ELF-1 (cell line): ENCODE measurements at places on chromosomes 5 and 9.
A peak's percentile ranks its signal among the peaks of the same experiment; 100 is the strongest.

GRCh38 chr9:30036558-30036957 is 2347.9 kb upstream of the ACO1 start:
- no peak for DNase-seq

- DNase-seq = no peak
Observed at GRCh38 chr5:164277720-164278119, 772.3 kb downstream of the MAT2B start.

DNA sequence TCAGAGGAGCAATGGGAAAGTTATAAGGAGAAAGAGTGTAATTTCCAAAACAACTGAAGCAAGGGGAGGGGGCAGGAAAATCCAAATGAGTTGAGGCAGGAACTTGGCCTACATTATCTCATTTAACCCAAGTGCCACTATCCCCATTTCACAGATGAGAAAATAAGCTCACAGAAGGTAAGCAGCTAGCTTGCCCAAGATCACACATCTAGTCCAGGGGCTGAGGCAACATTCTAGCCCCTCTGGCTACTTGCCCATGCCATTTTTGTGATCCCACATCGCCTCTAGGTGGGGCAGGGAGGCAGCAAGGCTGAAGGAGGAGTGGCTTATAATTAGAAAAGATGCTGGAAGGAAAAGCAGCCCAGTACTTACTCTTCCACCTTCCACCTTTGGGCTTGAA is 2.6 kb upstream of the PSIP1 start:
- peak; percentile 72 for DNase-seq

DNA sequence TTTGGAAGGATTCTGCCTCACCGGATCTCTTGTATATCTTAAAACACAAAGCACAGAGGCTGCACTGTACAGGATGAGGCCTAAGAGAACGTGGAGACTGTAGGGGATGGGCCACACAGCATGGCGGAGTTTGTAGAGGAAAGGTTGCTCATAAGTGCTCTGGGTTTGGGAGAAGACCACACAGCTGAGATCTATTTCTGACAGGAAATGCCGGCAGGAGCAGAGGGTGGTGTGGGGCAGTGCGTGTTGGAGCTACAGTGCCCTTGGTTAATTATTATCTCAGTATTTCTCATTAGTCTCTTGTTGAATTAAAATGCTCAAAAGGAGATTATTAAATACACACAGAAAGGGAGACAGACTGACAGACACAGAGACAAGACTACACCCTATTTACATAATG is 9.6 kb downstream of the PALM2AKAP2 start:
- no peak for DNase-seq

- no peak for DNase-seq
Observed at GRCh38 chr5:122009436-122009835, 47.7 kb downstream of the SRFBP1 start.

GRCh38 chr5:109708813-109709212 is 19.1 kb downstream of the MAN2A1 start:
- DNase-seq = no peak

- DNase-seq = no peak
Observed at GRCh38 chr9:14283276-14283675, 30.7 kb downstream of the NFIB start.

DNA sequence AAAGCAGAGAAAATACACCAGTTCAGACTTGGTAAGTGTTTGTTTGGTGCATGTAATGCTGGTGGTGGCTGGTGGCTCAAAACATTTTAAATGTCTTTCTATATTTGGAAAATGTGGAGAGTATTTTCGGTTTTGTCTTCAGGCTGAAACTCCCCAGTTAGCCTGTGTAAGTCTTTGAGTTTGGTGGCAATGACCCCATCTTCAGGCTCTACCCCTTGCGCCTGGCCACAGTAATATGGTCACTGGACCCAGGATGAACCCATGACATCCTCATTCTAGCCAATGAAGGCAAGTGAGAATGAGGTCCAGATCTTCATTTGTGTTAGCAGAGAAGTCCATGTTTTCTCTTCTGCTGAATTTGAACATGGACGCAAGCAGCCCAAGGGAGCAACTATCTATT is 422.6 kb downstream of the BRINP1 start:
- DNase-seq = no peak

DNA sequence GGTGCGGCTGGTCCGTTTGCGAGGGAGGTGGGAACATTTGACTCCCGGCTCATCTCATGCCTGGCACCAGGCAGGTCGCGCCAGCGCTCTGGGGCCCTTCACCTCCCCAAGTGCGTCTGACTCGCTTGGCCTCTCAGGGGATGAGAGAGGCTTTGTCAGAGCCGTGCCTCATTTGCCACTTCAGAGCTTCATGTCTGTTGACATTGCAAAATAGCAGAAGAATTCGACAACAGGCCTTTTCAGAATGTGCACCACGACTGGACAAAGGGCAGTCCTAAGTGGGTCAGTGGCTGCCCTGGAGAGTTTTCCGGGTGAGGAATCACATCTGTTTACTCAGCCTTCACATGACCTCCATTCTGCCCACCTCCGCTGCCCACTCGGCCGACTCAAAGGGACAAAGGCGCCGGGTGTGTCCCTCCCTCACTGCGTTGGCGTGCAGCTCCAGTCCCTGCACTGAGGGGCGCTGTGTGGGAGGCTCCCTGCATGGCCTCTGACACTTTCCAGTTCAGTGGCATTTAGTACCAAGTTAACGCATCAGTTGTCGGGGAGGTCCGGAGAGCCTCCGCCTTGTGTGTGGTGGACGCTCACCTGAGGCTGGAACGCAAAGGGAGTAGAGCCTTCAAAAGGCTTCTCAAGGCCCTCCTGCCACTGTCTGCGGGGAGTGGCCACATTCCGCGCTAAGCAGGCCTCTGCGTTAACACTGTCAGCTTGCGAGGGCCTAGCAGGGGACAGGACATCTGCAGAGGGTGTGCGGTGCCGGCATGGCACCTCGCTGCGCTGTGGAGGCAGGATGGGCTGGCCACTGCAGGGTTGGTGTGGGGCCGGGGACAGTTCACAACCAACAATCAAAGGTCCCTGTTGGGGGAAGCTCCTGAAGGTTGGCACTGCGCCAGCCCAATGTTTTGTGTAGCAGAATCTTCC is 171.5 kb downstream of the NXNL2 start:
- no peak for DNase-seq

GRCh38 chr9:134393582-134394280 is 67.5 kb downstream of the RXRA start:
- DNase-seq = no peak

GRCh38 chr5:135223891-135224625 is 175.0 kb downstream of the MACROH2A1 start:
- no peak for DNase-seq

DNA sequence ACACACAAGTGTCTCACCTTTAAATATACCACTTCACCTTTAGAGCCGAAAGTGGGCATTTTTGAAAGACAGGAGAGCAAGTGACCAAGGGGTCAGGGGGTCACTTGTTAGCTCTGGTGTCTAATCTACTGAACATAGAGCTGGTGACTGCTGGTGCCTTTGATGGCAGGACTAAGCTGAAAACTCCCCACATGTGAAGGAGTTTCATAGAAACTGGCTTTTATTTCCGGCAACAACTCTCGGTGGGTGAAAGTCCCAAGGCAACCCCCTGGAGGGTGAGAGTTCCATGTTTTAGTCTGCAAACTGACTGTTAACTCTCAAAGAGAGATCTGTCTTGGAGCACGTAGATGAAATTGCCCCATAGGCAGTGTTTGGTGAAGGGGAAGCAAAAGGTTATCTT is 466.9 kb downstream of the DMRTA1 start:
- peak; percentile 18 for DNase-seq

- peak; percentile 48 for DNase-seq
Observed at GRCh38 chr9:91166796-91167366, 194.8 kb downstream of the AUH start.

DNA sequence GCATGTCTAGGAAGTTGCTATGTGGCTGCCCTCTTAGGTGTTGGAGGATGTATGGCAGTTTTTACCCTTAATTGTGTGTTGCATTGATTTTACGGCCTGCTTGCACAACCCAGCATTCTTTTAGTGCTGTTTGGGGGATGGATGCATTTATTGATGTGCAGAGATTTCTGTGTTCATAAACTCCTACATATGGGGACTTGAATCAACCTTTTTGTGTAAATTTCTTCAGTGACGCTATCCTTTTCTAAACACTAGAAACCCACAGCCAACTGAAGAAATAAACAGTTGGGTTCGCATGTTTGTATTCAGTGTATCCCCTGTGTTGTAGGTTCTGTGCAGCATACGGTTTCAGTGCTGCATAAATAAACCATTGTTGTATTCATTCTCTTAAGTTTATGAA is 263.7 kb downstream of the RASEF start:
- no peak for DNase-seq

DNA sequence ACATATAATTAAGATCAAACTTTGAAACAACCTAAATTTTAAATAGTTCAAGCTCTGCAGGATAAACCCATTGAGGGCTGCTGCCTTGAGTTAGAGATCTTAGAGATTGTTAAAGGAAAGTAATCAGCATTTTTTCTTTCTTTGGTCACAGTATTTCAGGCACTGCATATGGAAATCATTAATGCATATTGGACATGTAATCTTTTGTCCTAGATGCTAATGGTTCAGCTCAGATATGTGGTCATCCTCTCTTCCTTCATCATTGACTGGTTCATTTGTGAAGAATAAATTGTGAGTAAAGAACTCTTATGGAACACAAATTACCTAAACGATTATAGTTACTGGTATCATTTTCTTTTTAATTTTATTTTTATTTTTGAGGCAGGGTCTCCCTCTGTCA is 82.0 kb upstream of the PRLR start:
- DNase-seq = no peak

DNA sequence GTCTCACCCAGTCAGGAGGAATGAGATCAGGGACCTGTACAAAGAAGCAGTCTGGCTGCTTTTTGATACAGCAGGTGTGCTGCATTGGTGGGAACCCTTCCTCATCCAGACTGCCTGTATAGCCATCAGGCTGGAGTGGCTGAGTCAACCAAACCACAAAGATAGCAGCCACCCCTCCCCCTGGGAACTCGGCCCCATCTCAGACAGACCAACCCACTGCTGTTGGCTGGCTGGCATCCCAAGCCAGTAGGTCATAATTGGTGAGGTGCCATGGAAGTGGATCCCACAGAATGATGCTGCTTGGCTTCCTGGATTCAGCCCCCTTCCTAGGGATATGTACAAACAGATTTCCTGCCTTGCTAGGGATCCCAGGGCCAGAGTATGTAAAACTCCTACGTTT is 60.9 kb downstream of the YTHDC2 start:
- DNase-seq = no peak

DNA sequence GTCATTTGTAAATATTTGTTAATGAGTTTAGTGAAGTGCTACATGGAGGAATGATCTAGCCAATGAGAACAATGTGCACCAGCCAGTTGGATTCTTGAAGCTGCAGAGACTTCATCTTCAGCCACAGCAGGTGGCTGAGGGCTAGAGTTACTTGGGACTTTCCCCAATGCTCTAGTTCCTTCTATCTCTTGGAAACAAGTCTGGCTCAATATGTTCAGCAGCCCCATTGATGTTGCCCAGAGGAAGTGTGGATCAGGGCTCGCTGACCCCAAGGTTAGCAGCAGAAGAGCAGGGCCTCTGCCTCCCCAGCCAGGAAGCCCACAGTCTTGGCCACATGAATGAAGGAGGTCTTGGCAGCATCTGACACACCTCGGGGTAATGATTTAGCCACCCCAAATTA is 117.5 kb downstream of the SLC1A3 start:
- no peak for DNase-seq

GRCh38 chr9:69034071-69034470 is 1.5 kb upstream of the FXN start:
- DNase-seq = no peak

GRCh38 chr9:136628268-136628667 is 34.4 kb upstream of the EGFL7 start:
- DNase-seq = no peak

DNA sequence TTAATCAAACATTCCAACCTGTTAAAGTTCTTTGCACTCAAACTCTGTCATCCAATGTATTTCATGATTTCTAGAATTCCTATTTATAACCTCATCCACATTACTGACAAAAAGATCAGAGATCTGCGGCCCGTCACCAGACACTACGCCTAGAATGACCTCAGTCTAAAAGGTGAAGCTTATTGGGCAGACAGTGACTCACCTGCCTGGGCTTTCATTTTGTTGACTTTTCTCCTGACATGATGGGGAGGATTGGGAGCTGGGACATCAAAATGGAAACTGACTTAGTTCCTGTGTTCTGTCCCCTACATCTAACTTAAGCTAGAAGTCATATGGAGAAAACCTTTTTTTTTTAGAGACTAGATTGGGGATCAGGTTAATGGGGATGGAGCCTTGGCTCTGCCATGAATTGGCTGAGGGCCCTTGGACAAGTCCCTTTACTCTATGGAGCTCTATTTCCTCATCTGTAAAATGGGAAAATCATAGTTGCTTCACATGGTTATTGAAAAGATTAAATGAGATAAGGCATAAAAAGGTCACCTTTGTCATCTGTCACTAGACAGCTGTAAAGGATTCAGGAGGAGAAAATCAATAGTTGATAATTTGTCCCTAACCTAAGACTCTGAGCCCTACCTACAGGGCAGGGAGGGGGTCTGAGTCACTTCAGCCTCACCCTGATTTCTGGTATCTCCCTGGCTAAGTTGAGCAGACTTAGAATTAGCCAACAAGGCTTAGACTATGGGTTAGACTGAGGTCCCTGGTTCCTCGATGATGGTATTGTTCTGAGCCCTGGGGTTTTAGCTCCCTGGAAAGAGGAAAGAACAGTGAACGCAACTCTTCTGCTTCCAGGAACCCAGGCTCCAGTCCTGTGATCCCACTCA is 224.8 kb upstream of the TBC1D2 start:
- DNase-seq = no peak

GRCh38 chr5:71939452-71940230 is 167.6 kb upstream of the MAP1B start:
- DNase-seq = peak; percentile 32

DNA sequence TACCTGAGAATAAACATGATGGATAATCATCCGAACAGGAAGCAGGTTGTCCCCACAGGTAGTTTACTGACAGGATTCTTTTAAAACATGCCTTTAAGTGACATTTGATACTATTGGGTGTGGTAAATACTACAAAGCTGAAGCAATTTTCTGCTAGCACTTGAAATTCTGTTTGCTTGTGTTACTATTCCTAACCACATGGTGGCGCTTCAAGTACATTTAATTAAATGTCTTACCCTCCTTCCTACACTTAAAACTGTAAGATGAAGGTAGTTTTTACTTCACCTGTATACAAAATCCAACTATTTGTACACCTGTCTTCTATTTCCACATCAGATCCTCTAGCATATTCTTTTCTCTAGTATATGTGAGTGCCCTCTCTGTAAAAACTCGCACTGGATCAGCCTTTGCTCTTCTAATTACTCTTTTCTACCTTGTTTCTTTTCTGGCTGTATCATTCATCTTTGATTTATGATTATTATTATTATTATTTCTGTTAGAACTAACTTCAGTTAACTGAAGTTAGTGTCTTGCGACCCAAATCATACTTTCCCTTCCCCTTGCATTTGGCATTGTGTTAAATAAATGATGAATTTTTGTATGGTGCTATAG is 18.4 kb downstream of the SLC25A46 start:
- DNase-seq = no peak

DNA sequence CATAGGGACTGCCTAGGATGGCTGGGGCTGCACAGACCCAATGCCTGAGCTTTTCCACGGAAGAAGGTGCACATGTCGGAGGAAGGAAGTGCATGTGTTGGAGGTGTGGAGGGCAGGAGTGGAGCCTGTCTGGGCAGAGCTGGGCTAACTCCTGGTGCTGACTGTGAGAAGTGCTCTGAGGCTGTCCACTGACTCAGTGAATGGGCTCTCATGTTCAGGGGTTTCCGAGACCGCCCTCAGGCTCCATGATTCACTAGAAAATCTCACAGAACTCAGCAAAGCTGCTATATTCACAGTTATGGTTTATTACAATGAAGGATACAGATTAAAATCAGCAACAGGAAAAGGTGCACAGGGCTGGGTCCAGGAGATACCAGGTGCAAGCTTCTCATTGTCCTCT is 37.2 kb downstream of the NTNG2 start:
- no peak for DNase-seq
